ENCODE measurements at places on chromosomes 6 and 20.

GRCh38 chr20:25532971-25533391 is 52.4 kb downstream of the NINL start:
- DNase-seq: no peak

GRCh38 chr6:145187491-145188206 is 547.7 kb downstream of the EPM2A start:
- no peak for DNase-seq

GRCh38 chr6:159493231-159493897 is 199.7 kb downstream of the SOD2 start:
- DNase-seq: no peak

DNA sequence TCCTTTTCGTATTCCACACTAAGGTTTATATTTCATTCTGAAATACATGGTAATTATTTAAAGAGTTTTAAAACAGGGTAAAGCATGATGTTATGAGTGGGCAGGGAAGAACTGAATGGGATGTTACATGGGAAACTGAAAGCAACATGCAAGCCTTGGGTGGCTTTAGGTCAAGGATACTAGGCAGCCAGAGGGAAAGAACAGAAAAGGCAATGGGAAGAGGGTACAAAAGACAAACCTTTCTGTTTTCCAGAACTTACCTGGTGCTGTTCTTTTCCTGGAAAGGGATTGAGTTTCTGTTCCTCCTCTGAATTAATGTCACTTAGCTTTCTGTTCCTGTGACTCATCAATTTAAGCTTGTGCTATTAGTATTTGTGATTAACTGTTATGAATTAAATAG is 71.2 kb upstream of the SMIM8 start:
- no peak for DNase-seq

- no peak for DNase-seq
Measured at GRCh38 chr20:49889001-49889934, 26.1 kb downstream of the SPATA2 start.

GRCh38 chr6:150004783-150005717 is 20.3 kb downstream of the RAET1L start:
- peak; percentile 88 for DNase-seq

DNA sequence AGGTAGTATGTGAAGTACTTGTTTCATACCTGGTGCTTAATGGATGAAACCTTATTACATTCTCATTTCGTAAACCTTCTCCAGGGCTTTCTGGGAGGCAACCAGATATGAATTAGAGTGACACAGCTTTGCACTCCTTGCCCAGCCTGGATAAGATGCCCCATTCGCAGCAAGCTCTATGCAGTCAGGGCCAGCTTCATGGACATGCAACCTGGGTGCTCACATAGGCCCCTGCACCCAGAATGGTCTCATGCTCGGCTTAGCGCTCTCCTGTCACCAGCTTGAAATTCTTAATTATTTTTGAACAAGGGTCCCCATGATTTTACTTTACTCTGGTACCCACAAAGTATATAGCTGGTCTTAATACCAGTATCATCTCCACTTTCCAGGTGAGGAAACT is 11.3 kb upstream of the PTGIS start:
- DNase-seq: no peak

DNA sequence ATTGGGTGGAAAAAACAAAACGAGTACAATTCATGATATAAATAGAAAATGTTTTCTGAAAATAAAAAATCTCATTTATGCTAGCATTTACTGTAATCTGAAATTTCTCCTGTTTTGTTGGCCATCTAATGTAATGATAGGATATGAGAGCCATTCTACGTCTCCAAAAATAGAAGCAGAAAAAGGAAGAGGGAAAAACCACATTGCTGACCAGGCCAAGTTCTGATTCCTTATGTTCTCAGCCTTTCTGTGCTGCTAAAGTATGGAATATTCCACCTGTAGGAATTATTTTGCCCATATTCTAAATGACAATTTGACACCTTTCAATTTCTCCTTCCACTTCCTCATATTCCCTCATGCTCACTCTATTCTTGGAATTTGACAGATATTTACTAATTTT is 110.2 kb downstream of the TBXT start:
- DNase-seq: no peak

- DNase-seq: no peak
Measured at GRCh38 chr6:50681213-50681824, 32.0 kb upstream of the TFAP2D start.

DNA sequence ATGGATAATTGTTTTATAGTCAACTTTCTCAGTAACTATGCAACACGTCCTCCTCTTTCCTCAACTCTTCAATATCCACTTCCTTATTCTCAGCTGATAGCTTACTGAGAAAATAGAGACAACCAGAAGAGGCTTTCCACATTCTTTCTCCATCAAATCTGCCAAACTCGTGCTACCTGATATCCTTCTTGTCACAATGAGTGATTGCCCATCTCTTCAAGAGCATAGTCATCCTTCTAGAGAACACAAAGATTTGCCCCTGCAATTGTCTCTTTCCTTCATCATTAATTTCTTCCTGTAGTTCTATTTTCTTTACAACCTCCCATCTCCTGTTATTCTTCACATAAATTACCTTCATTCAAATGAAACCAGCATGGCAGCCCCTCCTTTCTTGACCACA is 75.9 kb upstream of the RGS17 start:
- no peak for DNase-seq

GRCh38 chr6:24539416-24539815 is 44.6 kb downstream of the ALDH5A1 start:
- no peak for DNase-seq

DNA sequence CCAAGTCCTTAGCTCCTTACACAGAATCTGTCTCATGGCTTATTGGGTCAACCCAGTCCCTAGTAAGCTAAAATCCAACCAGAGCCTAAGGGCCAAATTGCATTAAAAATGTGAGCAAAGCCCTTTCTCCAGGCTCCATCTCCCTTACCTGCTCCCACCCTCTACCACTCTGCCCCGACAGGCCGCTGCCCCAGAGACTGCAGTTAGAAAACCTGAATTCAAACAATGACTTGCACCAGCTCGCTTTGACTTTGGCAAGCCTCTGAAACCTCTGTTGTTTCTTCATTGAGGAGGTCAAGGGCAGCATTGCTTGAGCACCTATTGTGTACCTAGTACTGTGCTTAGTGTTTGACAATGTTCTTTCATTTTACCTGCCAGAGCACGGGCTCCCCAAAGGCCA is 188.1 kb upstream of the PMEPA1 start:
- no peak for DNase-seq

- DNase-seq: no peak
Measured at GRCh38 chr20:21693322-21693721, 12.1 kb upstream of the PAX1 start.

DNA sequence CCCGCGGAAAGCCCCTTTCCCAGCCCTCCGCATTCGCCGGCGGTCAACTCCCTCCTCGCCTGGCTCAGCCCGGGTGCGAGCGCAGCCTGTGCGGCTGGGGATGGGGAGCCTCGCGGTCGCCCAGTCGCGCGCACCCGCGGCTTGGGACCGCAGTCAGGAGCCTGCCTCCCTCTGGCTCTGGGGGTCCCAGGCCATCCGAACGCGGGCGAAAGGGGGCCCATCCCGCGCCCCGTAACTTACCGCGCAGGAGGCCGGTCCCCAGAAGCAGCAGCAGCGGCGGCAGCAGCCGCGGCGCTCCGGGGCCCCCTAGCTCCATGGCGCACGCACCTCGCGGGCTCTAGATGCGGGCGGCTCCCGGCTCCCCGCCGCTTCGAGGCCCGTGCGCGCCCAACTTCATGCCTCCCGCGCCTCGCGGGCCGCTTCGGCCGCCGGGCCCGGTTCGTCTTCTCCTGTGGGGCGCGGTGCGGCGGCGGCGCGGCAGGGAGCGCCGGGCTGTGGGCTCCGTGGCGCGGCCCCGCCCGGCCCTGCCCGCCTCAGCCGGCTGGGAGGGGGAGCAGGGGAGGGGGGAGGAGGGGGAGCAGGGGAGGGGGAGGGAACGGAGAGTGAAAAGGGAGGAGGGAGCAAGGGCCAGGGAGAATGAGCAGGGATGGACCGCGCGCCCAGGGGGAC is at the start of gene CHRNA4:
TSS of gene CHRNA4 (minus strand) at position 500 of the 669 bp plus-strand sequence. CDS start at position 316, 184 bp downstream.
- DNase-seq: no peak

GRCh38 chr6:31299511-31299910 is 27.6 kb upstream of the HLA-C start:
- no peak for DNase-seq

DNA sequence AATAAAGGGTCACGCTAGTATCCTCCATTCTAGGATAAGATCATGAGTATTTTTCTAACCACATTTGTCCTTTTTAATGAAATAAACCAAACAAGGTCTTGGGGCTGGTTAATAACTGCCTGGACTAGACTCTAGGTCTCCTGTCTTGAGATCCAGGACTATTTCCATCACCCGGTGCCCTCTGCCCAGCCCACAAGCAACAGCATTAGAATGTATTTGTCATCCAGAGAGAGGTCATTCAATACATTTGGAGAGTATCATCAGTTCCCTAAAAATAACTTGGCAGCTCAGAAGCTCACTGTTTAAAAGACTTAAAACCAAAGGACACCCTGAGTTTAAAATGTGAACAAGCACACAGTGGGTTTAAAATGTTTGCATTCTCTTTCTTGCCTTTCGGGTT is 4.4 kb upstream of the RBM24 start:
- no peak for DNase-seq

DNA sequence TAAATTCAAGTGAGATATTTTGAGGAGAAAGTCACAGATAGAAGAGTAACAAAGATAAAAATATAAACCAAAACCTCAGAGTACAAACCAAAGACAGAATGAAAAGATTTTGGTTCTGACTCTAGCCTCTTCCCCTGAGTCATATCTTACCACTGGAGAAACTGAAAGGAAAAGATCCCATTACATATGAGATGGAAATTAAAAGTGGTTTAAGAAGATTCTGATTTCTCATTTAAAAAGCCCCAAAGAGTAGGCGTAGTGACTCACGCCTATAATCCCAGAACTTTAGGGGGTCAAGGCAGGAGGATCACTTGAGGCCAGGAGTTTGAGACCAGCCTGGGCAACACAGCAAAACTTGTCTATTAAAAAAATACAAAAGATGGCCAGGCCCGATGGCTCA is 30.6 kb downstream of the SPINT4 start:
- DNase-seq: no peak

GRCh38 chr6:154848580-154848979 is 115.4 kb downstream of the SCAF8 start:
- DNase-seq: no peak

GRCh38 chr20:45782890-45783289 is 8.8 kb downstream of the WFDC3 start:
- no peak for DNase-seq

DNA sequence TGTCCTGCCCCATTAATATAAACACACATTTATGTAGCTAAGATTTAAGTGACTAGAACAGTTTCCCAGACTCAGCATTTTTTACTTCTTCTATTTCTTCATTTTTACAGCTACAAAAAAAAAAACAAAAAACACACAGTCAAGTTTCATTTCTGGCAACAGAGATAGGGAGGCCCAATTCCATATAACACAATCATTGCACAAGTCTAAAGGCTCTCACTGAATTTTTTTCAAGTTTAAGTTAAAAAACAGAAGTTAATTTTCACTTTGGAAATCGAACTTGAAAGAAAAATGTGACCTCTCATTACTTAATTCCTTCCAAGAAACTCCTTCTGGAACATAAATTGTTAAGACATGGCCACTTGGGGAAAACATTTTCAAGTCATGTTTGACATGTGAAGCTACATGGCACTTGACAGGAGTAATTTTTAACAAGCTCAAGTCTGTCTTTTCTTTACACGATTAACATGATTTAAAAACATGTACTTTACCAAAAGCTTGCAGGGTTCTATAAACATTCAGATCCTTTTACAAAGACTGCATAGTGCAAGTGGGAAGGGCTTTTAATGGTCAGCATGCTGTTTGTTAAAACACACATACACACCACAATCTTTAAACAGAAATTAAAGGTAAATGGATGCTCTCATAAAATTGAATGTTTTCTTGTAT is 100.1 kb upstream of the CCDC28A start:
- DNase-seq: no peak

- DNase-seq: no peak
Measured at GRCh38 chr20:51360451-51361201, 181.9 kb downstream of the NFATC2 start.

GRCh38 chr6:9789201-9789600 is 625.7 kb downstream of the TFAP2A start:
- DNase-seq: no peak

DNA sequence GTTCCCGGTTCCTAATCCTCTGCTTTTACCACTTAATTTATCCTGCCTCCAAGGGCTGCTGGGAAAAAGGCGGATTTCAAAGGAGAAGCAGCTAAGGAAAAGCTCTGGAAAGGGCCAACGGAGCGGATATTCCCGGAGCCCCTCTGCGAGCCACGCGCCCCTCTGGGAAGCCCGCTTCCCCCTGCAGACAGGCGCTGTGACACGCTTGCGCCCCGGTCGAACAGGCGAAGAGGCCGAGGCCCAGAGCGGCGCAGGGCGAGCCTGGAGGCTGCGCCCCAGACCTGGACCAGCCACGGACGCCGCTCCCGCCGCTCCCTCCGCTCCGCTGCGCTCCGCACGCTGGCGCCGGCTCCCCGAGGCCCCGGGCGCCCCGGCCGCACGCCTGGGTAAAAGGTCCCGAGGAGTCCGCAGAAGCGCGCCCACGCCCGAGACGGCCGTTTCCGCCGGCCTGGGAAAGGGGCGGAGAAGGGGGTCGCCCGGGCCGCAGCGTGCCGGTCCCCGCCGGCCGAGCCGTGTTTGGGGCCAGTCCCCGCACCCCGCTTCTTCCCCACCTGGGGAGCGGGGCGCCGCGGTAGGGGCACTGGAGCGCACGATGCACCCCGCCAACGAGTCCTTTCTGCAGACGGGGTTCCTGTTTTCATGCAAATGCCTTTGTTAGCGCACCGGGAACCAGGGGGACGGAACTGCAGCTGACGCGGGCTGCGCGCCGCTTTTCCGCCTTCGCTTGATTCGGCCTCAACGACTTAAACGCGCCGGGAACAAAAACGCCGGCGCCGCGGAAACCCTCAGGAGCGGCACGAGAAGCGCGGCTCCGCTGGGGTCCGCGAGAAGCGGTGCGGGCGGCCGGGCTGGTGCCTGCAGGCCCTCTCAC is 91.9 kb upstream of the SIRPA start:
- no peak for DNase-seq

- DNase-seq: no peak
Measured at GRCh38 chr6:31900917-31901414, 920 bp downstream of the ZBTB12 start.

DNA sequence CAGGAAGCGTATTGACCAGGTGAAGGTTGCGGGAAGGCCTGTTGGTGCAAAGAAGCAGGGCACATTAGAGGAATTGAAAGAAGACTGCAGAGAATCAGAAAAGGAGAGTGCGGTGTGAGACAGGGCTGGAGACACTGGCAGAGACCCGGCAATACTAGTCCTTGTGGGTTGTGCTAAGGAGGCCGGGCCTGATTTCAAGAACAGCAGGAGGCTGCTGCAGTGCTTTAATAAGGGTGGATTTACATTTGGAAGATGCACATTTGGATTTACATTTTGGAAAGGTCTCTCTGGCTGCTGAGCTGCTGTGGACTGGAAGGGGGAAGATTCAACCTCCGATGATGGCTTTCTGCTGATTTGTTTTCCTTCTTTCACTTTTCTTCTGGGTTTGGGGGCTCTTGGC is 167.8 kb downstream of the SLC24A3 start:
- DNase-seq: no peak

DNA sequence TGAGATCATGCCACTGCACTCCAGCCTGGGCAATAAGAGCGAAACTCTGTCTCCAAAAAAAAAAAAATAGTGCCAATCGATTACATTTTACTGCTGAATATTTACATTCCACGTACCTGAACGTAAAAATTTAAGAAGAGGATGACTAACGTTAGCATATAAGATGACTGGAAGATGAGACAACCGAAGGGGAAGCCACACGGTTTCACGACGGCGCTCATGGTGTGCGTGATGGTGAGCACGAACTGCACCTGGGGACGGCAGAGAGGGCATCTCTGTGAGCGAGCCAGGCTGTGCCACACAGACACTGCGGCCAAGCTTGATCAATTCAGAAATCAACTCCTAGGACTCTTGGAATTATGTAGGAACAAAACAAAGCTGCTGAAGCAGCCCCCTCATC is 54.5 kb downstream of the ELOVL2 start:
- DNase-seq: no peak

Measured in stimulated activated CD8-positive, alpha-beta memory T cell treated with anti-CD3 and anti-CD28 coated beads, Interleukin-7, amount 100 ng/mL, for 48 hours (primary cell).